Hematopoietic multipotent progenitor cell treated with erythropoietin and hydrocortisone succinate and interleukin-3 and kit ligand, for 8 days (in vitro differentiated cells): ENCODE measurements at places on chromosomes 5 and 9.
A peak's percentile ranks its signal among the peaks of the same experiment; 100 is the strongest.

- peak; percentile 27 for DNase-seq
These were observed at the start of gene ZNF618 for GRCh38 chr9:113876151-113876992. Gene ZNF618, plus strand, starts transcription at chr9:113876309. Its CDS starts 72 bp downstream, at chr9:113876381.

DNA sequence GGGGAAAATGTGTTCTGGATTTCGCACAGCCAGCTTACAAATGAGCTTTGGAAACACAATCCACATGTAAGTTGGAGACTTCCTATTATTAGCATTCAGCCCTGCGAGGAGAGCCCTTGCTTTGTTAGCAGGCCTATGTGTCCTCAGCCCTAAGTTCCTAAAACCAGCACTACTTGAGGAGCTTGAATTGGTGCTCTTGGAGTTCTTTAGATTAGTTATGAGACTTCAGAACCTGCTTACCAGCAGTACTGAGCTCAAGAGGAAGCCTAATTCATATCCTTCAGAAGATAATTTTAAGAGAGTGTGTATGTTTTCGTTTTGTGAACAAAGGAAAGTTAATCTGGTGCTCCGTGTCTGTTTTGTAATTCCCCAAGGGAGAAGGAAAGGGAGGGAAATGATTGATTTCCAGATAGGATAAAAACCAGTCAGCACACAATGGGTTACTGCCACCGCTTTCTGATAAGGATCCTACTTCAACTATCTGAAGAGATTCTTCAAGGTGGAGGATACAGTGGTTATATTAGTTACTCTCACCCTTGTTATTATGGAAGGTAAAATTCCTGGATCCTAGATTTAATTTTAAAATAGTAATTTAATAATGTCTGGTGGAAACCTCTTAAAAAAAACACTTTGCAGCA lies 35.2 kb downstream of the PIK3R1 start:
- no peak for DNase-seq

DNA sequence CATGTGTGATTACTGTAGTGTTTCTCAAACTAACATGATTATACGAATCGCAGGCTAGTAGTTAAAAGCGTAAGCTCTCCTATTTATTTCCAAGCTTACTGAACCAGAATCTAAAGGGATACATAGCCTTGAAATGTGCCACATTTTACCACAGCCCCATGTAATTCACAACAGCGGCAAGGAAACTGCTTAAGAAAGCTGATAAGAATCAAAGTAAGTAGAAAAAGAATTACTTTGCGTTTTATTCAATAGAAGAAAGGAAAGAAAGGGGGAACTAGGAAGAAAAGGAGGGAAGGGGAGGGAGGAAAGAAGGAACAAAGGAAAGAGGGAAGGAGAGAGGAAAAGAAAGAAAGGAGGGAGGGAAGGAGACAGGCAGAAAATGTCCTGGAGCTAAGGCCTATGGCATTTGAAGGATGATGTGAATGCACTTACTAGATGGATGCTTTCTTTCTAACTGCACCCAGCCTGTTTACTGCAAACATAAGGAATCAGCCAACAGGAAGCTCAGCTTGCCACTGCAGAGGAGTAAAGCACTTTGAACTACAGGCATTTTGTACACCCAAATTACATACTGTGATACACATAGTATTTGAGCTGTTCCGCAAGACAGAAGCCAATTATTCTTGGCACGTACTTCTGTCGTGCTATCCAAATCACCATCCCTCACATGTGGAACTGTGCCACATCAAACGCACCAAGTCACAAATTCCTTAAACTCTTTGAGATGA lies 521.7 kb downstream of the RAB3C start:
- DNase-seq, result no peak

DNA sequence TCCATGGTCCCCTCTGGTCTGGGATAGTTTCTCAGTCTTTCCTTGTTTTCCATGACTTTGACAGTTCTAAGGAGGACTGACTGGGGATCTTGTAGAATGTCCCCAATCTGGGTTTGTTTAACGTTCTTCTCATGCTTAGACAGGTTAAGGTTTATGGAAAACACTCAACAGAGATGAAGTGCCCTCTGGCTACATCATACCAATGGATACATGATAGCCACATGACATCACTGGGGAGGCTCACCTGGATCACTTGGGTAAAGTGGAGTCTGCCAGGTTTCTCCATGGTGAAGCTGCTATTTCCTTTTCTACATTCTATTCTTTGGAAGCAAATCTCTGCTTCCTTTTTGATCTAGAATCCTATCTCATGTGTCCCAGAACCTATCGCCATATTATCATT lies 23.8 kb upstream of the ALDH1B1 start:
- DNase-seq, result no peak

DNA sequence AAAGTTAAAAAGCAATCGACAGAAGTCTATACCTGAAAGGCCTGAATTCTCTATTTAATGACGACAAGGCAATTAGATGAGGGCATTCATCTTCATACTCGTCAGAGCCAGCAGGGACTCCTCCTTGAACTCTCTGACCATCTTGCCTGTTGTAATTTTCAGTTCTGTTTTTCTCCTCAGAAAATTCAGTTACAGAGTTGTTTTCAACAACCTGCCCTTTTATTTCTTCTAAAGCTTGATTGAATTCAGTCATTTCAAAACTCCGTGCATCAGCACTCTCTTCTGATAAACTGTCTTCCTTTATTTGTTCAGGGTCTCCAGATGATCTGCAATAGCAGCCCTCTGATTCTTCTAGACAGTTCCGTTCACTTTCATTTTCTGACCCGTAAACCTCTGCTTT lies 15.6 kb downstream of the RIOK2 start:
- no peak for DNase-seq

DNA sequence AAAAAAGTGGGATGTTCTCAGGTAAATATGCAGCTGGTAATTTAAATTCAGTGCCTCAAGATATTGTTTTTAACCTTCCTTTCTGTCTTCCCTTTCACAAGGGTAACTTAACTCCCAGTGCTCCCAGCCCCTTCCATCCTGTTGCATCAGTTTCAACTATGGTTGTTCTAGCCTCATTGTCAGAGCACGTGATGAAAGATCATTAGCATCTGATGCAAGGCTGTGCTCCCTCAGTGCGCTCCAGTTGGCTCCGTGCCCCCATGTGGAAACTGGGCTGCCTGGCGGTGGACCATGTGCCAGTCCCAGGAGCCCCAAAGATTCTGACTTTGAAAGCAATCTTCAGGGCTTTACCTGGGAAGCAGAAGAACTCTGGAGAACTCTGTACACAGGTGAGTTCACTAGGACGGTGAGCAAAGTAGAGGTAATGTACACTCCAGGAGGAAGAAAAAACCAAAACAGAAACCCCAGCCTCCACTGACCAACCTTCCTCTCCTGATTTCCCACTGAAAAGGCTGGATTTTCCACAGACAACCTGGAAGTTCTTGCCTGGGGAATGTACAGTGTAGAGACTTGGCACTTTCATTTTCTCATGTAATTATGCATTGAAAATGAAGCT lies 96.9 kb downstream of the SLC1A3 start:
- no peak for DNase-seq

- no peak for DNase-seq
These were observed 7.1 kb upstream of the UNC5A start for GRCh38 chr5:176803068-176803942.

DNA sequence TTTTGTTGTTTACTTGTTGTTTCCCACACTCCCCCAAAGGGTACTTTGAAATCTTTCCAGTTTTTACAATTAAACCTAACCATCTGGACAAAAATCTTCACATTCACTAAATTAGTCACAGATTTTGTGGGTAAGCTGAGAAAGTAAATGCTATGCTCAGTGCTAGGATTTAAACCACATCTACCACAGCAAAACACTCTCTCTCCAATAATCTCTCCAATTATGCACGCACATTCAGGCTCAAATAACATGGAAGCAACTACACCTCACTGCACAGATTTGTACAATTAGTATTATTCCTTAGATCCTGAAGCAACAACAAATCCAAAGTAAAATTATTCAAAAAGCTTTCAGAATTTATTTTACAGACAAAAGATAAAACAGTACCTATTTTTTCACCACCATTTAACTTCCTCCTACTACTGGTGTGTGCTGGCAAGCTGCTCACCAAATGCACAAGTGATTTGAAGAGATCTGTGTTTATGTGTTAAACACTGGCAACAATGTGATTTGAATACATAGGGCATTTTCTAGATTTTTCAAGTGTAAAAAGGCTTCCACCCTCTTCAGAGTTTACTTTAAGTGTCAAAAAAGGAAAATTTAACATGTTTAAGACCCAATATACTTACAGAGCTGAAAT lies 16.6 kb downstream of the ZNF608 start:
- no peak for DNase-seq

DNA sequence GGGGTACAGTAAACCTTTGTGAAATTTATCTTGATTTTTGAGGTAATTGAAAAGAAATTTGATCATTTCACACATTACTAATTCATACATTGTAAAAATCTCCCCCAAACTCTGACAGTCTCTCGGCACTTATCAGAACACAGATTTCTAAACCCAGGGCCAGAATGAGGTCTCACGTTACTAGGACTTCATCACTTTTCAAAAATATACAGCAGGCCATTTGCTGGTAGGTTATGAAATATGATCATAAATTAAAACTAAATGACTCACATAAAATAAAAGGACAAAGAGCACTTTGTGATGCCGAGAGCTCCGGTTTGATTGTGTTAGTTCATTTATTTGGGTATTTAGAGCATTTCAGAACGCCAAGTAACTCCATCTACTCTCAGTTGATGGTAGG lies 17.0 kb downstream of the MSX2 start:
- DNase-seq, result no peak

DNA sequence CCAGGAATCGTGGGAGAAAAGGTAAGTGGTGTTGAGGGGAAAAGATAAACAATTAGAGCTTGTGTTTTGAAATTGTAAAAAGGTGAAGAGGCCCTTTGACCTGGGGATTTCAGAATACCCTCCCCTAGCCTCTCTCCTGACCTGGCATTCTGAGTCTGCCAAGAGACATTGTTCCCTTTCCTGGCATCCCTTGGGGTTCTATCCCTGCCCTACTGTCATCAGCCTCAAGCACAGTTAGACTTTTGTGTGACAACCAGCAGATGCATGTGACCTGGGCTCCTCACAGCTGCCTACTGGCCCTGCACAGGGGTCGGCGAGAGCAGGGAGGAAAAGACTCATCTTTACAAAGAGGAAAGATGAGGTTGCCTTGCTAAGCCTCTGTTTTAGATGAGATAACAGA lies 72.2 kb upstream of the ORM1 start:
- no peak for DNase-seq

GRCh38 chr9:112051812-112052211 lies 123.3 kb downstream of the SUSD1 start:
- no peak for DNase-seq

DNA sequence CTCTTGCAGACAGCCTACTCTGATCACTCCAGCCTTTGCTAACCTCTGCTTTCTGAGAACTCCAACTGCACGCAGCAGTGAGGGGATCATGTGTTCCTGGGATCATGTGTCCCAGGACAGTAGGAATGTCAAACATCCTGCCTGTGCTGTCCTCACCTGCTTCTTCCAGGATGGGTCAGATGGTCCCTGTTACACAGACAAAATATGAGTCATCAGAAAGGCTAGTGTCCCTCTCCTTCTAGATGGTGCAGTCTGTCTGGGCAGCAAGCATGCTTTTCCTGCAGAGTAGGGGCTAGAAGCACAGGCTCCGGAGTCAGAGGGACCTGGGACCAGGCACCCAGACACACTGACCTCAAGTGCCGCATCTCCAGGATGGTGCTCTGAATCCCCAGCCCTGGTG lies 20.1 kb upstream of the SLC25A48 start:
- no peak for DNase-seq

- DNase-seq, result no peak
These were observed 84.2 kb upstream of the PCSK1 start for GRCh38 chr5:96517295-96517694.

DNA sequence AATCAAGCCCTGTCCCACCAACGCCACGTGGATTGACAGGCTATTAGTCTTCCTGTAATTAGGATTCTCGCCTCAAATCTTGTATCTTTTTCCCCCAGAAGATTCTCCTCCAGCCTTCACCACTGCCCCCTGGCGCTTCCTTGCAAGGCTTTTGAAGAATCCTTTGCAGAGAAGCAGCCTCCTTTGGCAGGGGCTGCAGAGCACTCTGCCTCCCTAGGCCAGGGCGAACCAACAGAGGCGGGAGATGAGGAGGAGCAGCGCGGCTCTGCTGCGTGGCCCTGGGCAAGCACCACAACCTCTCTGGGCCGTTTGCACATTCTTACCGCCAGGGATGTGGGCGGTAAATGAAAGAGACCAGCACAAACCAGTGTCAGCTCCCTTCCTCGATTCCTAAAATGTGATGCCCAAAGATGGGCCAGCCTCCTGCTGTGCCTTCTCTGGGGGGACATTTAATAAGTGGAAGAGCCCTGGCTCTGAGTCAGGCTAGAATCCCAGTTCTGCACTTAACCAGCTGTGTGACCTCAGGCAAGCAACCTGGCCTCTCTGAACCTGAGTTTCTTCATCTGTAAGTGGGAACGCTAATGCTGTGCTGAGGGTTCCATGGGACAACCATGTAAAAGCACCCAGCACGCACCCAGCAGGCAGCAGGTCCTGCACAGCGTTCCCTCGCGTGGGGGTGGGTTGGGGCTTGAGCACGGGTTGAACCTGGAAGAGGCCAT lies 128.6 kb downstream of the KCNIP1 start:
- DNase-seq, result no peak

GRCh38 chr9:10764481-10764880 lies 151.7 kb upstream of the PTPRD start:
- no peak for DNase-seq

DNA sequence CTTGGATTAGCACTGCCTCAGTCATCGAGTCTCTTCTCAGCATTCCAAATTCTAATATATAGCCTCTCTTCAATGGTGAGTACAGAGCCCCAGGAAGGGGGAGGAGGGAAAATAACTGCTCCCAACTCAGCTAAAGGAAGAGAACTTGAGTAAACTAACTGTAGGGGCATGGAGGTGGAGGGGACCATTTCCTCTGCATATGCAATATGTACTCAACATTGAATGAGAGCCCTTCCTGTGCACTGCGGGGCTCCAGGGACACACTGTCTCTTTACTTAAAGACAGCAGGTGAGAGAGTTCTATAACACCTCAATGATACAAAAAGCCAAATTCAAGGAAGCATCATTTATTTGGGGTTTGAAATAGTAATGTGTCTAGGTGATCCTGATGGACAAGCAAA lies 75.1 kb downstream of the GNAQ start:
- no peak for DNase-seq
